Endodermal cell (in vitro differentiated cells): ENCODE measurements at places on chromosomes 7 and 10. TPM values are rescaled to one million over a fixed set of nuclear protein-coding genes. Genes with fewer than 3 reads are reported as not detected.

DNA sequence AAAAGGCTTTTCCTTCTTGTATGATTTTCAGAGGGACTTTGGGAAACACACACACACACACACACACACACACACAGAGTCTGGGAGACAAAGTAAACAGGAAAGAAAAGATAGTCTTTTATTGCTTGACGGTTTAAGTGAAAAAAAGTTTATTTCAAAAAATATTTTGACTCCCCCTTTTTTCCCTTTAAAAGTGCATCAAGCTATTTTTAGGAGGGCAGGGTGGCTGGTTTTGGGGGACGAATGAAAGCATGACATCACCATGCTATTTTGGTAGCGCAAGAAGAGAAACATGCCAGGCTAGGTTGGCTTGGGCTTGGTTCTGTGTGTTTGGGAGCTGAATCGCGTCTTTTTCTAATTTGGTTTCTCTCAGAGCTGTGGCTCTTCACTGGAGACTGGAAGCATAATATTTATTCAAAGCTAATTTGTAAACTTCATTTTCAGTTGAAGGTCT is 129.2 kb downstream of the BAMBI start:
- DNase-seq, result no peak

DNA sequence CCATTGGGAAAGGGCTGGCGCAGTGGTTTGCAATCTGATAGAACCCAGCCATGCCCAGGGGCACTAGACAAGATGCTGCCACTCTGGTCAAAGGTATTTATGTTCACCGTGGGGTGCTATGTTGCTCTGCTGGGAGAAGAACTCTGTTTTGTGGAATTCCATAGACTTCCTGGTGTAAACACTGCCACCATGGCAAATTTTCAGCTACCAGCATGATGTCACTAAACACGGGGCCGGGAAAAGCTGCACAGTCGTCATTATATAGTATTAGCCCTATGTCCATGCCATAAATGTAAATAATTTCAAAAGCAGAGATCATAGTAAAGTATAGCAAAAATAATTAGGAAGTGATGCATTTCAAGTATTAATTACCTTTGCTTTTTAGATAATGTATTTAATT is 500.6 kb downstream of the PARD3 start:
- DNase-seq, result no peak

The SYNPO2L gene
- 0.09 and 0.11 TPM in 2 replicates for total RNA-seq

GRCh38 chr7:106022193-106022821 is 59.2 kb downstream of the CDHR3 start:
- no peak for DNase-seq

DNA sequence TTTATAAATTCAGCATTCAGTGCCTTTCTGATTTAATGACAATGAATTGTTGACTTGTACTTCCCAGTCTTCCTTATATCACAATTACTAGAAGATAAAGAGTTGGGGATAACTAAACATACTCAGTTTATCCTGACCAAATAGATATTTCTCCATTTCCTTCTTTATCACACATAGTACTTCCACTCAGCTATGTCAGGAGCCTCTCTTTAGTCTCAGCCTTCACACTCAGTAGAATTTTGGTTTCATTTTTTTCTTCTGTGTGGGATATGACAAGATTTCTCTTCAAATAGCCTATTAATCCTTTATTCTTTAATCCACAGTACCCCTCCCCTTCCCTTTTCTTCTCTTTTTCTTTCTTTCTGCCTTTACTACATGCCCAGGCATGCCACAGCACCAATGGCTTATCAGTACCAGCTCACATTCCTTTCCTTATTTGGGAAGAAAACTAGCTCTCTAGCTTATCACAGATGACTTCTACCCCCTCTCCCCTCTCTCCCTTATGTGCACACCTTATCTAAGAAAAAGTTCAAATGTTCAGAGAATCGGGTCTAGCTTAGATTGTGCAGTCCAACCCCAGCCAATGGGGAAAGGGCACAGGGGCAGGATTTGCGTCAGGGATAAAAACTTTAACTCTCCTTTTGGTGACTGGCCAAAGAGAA is 109.0 kb downstream of the PHF14 start:
- peak; percentile 55 for DNase-seq

GRCh38 chr7:91165846-91166230 is 98.4 kb upstream of the FZD1 start:
- no peak for DNase-seq

- no peak for DNase-seq
Measured at GRCh38 chr7:2503056-2503941, 16.3 kb upstream of the LFNG start.

DNA sequence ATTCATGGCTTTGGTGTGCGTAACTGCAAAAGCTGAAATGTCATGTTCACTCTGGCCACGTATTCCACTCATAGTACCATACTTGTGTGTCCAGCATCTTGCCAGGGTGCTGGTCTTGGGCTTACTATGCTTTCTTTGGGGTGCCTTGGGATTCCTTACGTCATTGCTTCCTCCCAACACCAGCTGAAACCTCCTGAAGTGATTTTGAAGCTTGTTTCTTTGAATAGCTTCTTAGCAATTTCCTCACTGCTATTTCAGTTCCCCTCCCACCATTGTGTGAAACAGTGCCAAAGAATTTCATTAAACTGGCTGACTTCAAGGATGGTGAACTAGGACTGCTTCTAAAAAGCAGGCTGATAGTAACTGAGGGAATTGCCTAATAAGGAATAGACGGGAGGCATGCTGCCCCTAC is 36.9 kb downstream of the ENTPD1 start:
- DNase-seq, result no peak

- no peak for DNase-seq
Measured at GRCh38 chr10:69418052-69418752, 1.5 kb upstream of the TACR2 start.

DNA sequence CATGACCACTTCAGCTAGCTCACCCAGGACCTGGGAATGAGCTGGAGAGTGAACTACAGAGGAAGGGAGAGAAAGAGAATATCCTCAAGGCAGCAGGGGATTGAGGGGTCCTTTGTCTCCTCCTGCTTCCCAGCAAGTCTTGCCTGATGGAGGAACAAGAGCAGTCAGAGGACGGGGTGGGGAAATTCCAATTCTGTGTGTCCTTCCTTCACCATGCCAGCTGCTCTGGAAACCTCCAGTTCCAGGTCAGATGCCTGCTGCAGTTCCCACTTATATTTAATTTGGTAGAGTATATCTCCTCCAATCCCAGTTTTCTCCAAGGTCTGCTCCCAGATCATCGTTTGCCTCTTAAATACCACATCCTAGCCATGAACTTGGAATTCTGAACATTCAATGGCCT is 21.4 kb upstream of the LEP start:
- no peak for DNase-seq

- DNase-seq, result no peak
Measured at GRCh38 chr7:117134889-117135552, 181.7 kb downstream of the ST7 start.

The FAM185A gene
- total RNA-seq, result 5.9 to 7.8 TPM (median 7.0 TPM) in 3 replicates

The HOXA1 gene
- not detected in 3 replicates for total RNA-seq
